Head of caudate nucleus (tissue), 42 donors: ENCODE measurements at places on chromosomes 16 and 17.

DNA sequence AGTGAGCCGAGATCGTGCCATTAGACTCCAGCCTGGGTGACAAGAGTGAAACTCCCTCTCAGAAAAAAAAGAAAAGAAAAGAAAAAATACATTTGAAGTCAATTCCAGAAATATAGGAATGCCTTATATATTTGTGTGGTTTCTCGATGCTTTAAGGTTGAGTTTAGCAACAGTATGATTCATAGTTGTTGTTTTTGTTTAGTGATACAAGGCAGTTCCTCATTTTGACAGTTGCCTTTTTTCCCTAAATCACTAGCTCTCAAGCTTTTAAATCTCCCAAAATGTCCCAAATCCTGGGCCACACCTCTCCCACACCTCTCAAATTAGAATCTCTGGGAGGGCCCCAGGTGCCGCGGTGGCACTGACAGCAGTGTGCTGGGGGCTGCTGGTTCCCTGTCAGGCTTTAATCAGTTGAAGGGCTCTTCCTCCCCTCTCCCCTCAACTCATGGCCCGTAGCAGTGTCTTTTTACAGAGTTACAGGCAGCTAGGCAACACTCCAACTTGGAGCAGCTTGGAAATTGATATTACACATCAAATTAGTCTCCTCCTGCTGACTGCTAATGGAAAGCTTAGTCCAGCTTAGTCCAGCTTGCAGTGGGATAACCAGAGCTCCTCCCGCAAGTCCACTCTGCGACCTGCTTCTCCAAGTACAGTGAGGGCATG lies 58.4 kb downstream of the EPN2 start:
- no peak for DNase-seq

- DNase-seq: no peak
Observed at GRCh38 chr16:56788435-56788834, 58.5 kb downstream of the NUP93 start.

DNA sequence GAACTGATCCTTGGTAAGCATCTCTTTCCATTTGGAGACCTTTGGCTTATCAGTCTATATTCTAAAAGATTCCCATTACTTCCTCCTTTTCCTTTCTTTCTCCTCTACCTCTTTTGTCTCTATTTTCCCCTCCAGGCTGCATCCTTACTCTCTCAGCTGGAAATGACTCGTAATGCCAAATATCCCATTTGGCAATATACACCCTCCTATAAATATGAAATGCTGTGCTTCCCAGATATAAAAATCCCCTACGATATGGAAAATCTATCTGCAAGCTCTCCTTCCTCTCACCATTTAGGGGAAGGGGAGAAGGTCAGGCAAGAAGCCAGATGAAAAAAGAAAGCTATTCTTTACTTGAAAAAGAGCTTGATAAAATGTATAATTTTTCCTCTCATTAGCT lies 39.9 kb downstream of the XPO6 start:
- no peak for DNase-seq

- no peak for DNase-seq
Observed at GRCh38 chr16:87619360-87620200, 17.3 kb downstream of the JPH3 start.

DNA sequence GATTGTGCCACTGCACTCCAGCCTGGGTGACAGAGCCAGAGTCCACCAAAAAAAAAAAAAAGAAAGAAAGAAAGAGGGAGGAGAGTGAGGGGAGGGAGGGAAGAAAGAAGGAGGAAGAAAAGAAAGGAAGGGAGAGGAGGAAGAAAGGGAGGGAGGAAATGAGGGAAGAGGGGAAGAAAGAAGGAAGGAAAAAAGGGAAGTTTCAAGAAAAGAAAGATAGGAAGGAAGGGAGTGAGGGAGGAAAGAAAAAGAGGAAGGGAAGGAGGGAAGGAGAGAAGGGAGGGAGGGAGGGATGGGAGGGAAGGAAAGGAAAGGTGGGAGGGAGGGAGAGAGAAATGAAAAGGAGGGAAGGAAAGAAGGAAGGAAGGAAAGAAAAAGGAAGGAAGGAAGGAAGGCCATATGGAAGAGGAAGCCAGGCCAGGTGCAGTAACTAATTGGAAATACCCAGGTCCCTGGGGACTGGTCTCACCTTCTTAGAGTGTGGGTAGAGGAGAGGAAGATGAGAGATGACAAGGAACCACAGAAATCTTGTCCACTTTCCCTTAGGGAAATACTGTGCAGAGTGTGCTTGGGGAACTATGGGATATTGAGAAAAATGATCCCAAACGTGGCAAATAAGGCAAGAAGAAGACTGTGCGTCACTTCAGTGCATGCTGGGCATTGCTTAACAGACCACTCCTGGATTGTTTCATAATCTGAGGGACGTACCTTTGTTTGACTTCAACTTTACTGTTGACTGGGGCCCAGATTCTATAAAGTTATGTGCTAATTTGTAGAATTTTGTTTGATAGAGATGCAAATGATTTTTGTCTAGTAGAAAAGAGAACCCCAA lies 15.1 kb upstream of the CSNK2A2 start:
- no peak for DNase-seq

DNA sequence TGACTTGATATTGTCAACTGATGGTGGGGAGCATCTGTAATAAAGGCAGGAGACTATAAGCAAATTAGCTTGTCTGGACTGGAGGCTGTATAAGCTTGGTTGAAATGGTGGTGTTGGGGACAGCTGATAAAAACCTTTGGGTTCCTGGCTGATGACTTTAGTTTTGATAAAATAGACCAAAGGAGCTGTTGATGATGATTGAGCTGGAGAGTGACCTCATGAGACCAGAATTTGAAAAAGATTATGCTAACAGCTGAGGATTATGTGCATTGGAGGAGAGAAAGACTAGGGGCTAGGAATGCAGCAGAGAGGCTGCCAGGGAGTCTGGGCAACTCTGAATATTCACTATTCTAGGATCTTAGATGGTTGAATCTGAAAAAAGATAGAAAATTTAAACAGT lies 8.7 kb upstream of the CDC27 start:
- no peak for DNase-seq

- no peak for DNase-seq
Observed at GRCh38 chr16:19432429-19432828, 14.7 kb downstream of the TMC5 start.

DNA sequence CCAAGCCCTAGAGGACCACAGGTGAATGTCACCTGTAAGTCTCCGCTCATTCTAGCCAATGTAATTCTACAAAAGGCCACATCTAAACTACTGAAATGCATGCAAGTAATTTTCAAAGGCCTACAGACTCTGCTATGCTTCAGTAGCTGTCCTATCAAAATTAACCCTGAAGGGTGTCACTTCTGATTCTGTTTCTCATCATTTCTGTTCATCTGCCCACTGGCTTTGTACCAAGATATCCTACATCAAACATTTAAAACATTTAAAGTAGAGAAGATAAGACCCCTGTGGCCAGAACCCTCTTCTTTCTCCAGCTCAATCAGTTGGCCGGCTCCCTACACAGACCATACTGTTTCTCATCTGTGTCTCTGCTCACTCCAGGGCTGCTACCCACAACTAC lies 21.5 kb downstream of the PHF12 start:
- DNase-seq: no peak

GRCh38 chr16:77060614-77061013 lies 130.4 kb upstream of the MON1B start:
- no peak for DNase-seq

DNA sequence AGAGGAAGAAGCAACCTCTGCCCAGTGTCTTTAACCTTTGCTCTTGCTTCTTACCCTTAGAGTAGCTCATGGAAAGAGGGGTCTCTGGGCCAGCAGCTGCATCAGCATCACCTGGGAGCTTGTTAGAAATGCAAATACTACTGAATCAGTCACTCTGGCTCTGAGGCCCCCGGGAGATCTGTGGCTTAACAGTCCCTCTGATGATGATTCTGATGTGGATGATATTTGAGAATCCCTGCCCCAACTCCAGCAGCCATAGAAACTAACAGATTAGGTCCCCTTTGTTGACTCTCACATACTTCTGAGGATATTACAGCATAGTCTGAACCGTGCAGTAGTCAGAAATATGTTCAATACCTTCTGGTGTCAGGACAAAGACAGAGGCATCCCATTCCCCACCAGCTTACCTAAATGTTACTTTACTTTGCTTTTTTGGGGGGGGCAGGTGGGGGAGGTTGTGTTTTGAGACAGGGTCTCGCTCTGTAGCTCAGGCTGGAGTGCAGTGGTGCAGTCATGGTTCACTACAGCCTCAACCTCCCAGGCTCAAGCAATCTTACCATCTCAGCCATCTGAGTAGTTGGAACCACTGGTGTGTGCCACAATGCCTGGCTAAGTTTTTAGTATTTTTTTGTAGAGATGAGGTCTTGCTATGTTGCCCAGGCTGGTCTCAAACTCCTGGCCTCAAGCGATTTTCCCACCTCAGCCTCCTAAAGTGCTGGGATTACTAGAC lies 220.1 kb downstream of the CCDC182 start:
- no peak for DNase-seq

DNA sequence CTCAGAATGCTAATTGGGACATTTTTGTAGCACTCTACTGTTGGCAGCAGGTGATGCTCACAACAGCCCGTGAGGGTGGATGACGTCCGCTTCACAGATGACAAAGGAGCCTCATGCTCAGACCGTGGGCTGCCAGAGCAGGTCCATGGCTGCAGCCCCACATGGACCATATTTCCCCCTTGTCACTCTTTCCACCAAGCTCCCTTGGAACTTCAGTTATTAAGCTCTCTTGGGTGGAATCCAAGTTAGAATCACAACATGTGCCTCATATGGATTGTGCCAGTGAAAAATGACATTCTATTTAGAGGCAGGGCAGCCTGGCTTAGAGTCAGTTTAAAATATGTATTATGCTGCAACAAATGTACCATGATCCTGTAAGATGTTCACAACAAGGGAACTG lies 33.2 kb upstream of the STH start:
- DNase-seq: no peak

DNA sequence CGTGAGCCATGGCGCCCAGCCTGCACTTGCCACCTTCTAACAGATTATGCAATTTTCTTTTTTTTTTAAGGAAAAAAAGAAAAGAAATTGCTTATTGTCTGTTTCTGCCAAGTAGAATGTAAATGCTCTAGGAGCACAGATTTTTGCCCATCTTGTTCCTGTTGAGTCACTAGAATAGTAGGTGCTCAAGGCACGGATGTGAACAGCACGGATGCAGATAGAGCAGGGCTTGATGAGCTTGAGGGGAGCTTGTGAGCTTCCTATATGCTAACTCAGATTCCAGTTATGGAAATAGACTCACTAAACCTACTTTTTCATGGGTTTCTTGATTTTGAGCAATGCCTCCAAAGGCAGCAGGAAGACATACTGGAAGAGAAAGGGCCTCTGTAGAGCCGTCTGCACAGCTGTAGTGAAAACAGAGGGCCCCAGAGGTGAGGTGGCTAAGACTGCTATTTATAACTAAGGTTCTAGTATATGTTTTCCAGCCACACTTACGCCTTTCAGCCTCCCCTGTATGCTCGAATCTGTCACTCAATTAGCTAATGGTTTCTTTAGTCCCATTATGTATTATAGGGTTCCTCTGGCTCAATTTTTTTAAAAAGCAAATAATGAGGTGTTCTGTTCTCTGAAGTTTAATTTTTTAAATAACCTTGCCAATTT lies 72.8 kb downstream of the WWP2 start:
- no peak for DNase-seq

GRCh38 chr16:57590654-57591085 lies 37.8 kb upstream of the ADGRG1 start:
- no peak for DNase-seq

DNA sequence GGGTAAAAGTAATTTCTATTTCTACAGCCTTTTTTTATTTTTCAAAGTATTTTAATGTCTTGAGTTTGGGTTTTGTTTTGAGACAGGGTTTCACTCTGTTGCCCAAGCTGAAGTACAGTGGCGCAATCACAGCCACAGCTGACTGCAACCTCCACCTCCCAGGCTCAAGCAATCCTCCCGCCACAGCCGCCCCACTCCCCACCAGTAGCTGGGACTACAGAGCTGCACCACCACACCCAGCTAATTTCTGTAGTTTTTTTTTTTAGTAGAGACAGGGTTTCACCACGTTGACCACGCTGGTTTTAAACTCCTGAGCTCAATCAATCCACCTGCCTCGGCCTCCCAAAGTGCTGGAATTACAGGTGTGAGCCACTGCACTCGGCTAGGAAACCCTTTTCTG lies 44.0 kb downstream of the TUBD1 start:
- DNase-seq: peak; percentile 23

DNA sequence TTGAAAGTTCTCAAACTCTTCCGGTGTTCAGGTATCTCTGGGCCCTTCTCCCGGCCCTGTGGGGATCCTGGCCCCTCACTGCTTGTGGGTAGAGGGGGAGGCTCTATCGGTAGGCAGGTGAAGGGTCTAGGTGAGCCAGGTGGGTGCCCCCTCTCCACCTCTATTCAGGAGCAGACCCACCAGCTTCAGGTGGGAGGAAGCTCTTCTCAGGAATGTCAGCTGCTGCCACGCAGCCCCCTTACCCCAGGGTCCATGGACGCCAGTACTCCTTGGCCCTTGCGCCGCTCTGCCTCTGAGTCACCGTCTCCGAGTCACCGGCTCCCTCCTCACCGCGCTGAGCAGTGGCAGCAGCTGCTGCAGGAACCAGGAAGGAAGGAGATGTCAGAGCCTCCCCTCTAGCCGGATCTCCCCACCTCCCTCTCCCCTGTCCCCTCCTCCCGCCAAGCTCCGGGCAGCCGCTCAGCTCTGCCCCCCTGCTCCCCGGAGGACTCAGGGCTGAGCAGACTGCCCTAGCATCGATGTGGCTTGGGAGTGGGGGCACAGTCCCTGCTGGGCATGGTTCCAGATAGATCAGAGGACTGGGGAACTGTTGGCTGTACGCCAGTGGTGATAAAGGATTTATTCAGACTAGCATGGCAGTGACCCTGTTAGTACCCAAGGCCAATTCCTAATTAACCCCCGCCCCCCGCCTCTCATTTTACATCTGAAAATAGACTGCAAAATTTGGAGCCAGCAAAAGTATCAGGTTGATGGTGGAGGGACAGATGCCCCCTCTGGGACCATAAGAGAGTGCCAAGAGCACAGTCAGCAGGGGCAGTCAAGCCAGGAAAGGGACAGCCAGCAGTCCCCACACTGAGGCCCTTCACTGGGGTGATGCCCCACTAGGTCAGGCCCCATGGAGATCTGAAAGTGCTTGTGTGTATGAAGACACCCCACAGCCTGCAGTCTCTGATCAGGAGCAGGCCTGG lies at the start of gene OSBPL7:
OSBPL7 (minus strand) TSS at position 371 of the 968 bp plus-strand sequence. CDS start 1,516 bp downstream, outside the sequence.
- peak; percentile 78 for DNase-seq

GRCh38 chr17:81838753-81839255 lies 4.0 kb upstream of the PPP1R27 start:
- DNase-seq: no peak

- DNase-seq: no peak
Observed at GRCh38 chr16:24282141-24282540, 26.0 kb downstream of the CACNG3 start.

- no peak for DNase-seq
Observed at GRCh38 chr17:76805319-76805718, 62.9 kb upstream of the MGAT5B start.
